Activated CD4-positive, alpha-beta T cell treated with anti-CD3 and anti-CD28 coated beads, Interleukin-2, amount 50 U/mL, for 1 hour (primary cell): ENCODE measurements at places on chromosomes 2 and 18.

DNA sequence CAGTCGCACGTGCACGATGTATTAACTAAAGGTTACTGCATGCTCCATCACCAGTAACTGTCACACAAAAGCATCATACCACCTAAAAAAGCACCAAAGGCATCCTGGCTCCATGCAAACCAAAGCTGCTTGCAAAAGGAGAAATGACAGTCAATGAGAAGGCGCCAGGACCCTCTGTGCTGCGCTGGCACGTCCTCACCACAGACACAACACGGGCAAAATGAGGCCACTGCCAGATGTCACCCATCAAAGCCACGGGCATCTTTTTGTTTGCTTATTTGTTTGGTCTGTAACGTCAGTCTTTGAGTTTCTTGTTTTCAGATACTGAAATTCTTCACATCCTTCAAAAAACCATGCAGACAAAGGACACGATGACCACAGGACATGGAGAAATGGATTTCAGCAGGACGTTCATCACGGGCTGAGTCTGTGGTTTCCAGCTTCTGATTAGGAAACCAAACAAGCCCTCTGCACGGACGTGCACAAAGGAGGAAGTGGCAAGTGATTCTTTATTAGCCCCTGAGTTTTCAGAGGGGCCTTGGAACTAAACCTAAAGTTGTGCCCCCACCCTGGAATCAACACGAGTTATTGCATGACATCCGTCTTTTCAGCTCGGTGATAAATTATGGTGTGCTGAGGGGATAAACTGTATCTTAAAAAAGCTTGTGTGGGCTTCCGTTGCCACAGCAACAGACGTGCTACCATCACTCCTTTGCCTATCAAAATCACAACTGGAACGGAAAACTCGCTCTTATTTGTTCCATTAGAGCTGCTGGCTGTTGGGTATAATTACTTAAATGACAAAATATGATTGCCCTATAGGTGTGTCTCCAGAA, 181.8 kb downstream of the EIPR1 start:
- no peak for DNase-seq

DNA sequence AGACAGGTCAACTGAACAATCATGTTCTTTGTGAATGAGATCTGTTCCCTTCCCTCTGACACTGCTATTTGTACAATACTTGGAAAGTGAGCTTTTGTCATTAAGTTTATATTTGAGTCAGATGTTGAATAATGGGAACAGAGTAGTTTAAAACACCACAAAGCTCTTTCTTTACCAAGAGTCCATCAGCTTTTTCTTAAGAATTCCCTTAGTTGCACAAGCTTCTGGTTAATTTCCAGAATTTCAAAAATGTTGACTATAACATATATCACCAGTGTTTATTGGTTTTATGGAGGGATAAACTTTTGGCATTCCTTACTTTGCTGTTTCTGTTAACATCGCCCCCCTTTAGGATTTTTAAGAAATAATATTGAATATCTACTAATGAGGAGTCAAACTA, 403.7 kb downstream of the CCDC85A start:
- DNase-seq: no peak

DNA sequence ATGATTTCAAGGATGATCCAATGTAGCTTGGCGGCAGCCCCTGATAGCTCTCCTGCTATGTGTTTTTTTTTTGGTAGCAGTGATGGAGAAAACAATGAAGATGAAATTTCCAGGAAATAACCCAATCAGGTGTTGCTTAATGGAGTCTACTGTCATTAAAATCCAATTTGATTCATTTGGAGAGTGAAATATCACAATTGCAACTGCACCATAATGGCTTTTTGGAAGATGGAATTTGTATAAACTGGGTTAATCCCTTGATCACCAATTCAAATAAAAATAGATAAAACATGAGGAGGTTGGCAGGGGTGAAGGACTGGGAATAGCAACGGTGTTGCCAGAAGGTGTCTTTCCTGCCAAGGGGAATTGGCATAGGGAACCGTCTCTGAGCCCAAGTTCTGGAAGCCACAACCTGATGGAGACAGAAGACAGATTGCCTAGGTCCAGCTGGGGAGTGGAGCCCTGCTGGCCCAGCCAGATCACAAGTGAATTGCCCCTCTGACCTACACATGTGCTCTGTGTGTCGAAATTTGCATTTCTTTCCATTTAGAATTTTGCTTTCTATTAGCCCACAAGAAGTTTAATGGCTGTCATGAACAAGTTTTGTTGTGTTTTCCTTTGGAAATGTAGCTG, 170.3 kb upstream of the SPRED2 start:
- DNase-seq: no peak

DNA sequence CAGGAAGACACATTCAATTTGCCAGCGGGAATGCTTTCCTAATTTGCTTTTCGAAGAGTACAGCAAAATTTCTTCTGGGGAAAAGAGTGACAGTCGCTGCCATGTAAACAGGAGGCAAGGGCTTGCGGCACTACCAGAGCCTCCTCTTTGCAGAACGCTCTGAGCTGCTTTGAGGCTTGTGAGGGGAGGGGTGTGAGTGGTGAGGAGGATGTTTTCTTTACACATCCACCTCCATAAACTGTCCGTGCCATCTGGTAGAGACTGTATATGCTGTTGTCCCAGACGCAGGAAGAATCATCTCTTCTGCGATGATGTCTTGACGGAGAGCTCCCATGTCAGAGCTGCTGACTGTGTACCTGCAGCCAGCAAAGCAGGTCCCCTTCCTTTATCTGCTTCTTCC, 138.0 kb downstream of the SOCS6 start:
- no peak for DNase-seq

GRCh38 chr2:185857691-185858090, 119.1 kb downstream of the FSIP2 start:
- DNase-seq: no peak

- no peak for DNase-seq
These were observed 90.7 kb upstream of the CTDP1 start for GRCh38 chr18:79588636-79589481.

DNA sequence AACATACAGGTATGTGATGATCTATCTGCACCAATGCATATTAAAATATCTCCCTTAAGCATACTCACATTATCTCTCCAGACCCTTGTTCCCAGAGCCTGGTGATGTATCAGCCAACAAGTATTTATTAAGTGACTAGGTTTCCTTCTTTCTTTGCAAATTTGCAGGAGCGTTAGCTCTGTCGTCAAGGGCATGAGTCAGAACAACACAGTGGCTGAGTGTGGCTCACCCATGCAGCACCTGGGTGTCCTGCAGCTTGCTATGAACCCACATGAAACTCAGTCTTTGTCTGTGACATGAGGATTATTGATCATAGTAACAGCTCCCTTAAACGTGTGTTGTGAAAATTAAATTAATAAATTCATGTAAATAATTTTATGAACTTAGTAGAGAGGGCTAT, 96.6 kb downstream of the PIEZO2 start:
- no peak for DNase-seq

DNA sequence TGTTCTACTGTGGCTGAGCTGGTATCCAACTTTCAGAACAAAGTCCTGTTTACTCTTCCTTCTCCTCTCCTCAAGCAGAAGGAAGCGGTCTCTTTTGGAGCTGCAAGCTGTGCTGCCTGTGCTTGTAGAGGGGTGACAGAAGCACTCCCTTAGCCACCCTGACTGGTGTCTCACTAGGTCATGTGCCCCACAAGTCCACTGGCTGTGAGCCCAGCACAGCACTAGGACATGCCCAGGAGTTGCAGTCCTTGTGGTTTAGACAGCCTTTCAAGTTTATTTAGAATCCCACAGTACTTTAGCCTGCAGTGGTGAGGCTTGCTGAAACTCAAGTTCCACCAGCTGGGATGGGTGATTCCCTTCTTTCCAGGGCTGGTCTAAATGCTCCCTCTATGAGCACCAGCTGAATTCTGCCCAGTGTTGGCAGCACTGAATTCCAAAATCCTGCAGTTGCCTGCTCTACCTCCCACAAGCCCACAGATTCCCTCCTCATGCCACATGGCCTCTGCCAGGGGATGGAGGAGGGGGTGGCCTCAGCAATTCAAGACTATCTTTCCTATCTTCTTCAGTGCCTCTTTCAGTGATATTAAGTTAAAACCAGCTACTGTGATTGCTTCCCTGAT, 61.2 kb downstream of the CCDC85A start:
- DNase-seq: no peak

DNA sequence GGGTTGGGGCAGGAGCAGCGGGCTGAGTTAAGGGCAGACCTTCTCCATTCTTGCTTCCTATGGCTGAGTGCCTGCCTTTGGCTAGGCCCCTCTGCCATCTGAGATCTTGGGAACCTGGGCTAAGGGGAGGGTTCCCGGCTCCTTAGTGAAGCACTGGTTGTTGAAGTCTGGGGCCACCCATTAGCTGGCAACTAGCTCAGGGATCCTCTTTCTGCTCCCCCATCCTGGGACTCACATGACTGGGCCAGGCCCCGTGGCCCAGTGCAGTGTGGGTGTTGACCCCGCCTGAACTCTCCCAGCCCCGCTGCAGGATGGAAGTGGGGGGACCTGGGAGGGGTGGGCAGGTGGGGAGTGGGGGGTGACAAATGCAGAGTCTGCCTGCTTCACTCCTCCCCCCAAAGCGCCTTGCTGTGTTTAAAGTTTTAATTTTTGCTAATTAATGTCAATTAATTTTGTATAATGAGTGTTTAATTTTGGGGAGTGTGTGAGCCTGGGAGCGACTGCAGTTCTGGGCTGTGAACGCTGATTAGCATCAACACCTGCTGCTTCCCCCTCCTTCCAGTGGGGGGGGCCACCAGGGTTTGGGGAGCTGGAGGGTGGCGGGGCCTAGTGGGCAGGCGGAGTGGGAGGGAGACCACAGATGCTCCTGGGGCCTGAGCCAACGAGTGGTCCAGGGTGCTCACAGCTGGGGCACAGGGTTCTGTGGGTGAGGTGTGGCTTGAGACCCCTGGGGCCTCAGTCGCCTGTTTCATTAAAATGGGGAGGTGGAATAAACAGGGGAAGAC, 55.2 kb downstream of the EMX1 start:
- DNase-seq: no peak

- no peak for DNase-seq
These were observed 178.1 kb downstream of the FAM210A start for GRCh38 chr18:13548106-13548819.

DNA sequence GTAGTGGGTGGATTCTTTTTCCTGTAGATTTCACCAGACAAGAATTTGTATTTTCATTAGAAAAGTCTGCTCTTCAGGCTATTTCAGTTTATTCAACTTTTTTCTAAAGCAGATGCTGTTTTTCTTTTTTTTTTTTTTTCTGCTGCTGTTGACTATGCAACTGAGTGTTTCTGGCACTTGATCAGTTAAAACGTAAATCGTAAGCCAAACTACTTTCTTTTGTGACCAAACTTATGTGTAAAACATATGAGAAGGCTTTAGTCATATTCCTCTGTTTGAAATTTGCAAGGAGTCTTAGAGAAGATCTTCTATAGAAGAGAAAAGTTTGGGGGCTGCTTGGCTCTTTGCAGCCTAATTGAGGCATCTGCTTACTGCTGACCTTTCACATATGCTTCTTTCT, 170.1 kb downstream of the PARD3B start:
- DNase-seq: no peak

DNA sequence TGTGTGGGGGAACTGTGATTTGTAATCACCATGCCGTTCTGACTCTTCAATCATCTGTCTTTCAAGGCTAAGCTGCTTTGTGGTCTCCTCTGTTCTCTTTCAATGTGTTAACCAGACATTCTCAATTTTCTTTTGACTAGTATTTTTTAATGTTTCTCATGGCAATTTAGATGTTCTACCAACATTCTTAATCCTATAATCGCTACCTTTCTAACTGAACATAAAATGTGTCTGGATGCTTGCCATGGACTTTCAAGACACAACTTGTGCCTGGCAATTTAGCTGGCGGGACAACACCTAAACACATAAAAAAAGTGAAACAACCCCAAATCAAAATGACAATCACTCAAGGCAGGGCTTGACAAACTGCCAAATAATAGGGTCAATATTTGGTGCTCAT, 135.0 kb upstream of the ACKR3 start:
- DNase-seq: no peak

- DNase-seq: no peak
These were observed 110.9 kb downstream of the INHBB start for GRCh38 chr2:120456867-120457266.

- DNase-seq: no peak
These were observed 20.0 kb upstream of the NABP1 start for GRCh38 chr2:191657977-191658376.
